Fibroblast of skin of scalp (primary cell): ENCODE measurements at places on chromosomes 5 and 9.
A peak's percentile ranks its signal among the peaks of the same experiment; 100 is the strongest.

- DNase-seq, result peak; percentile 20
Observed at GRCh38 chr5:36200513-36200912, 41.2 kb downstream of the NADK2 start.

GRCh38 chr9:35822926-35823325 is 5.6 kb downstream of the FAM221B start:
- no peak for DNase-seq

DNA sequence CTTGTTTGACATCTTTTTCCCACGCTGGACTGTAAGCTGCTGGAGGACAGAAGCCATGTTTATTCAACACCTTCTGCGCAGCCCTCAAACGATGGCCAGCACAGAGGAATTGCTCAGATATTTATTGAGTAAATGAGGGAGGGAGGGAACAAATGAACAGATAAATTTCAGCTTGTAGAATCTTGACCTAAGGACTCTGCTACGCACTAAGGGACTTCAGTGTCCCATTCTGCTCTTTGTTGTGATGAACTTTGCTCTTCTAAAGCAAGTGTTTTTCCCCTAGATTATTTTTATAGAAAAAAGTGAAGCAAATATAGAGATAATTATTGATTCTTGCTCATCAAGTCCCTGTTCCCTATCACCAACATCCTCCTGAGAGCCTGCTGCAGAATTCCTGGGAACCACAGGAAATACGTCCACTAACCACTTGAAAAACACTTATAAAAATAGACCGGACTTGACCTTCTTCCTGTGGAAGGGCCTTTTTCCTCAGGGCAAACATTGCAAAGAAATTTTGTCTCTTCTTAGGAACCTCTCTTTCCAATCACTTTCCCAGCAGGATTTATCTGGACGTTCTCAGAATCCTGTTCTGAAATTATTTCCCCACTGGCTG is 54.9 kb downstream of the FGF1 start:
- no peak for DNase-seq

DNA sequence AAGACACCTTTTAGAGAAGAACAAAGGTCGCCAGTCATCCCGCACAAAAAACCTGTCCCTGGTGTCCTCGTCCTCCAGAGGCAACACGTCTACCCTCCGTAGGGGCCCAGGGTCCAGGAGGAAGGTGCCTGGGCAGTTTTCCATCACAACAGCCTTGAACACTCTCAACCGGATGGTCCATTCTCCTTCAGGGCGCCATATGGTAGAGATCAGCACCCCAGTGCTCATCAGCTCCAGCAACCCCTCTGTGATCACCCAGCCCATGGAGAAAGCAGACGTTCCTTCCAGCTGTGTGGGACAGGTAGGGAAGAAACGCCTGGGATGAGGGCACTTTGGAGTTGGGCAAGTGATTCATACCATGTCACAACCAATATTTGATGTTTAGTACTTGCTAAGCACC is 77.4 kb downstream of the SH3RF2 start:
- no peak for DNase-seq

DNA sequence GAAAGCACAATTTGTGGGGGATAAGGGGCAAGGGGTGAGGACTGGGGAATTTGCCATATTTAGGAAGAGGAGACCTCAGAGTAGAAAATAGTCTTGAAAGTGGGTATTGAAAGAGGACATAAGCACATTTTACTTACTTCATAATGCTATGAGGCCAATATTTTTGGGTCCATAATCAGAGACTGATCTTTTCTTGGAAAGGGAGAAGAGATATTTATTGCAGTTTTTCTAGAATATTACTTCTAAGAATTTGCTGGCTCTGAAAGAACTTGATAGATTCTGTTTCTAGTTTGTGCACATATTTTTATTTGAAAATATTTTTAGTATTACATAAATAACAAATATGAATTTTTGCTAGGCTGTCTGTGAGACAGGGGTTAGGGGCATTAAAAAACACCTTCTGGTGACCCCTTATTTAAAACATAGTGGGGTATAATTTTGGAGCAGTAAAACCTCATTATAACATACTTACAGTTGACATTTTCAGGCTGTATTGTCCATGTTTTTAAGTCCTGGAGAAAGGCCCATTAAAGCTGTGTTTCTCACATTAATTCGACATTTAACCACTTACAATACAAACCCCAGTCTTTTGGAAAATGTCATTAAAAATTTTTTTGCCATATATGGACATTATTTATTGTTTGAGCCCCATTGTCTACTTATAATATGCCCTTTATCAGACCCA is 118.9 kb upstream of the NFIB start:
- DNase-seq, result no peak

GRCh38 chr9:121963528-121963995 is 129.5 kb downstream of the TTLL11 start:
- peak; percentile 79 for DNase-seq

GRCh38 chr9:33785914-33786313 is 9.4 kb upstream of the PRSS3 start:
- DNase-seq, result no peak
